ENCODE measurements at places on chromosomes 2 and 18.
A peak's percentile ranks its signal among the peaks of the same experiment; 100 is the strongest.

GRCh38 chr2:11621410-11621809 lies 48.6 kb downstream of the NTSR2 start:
- DNase-seq, result no peak

DNA sequence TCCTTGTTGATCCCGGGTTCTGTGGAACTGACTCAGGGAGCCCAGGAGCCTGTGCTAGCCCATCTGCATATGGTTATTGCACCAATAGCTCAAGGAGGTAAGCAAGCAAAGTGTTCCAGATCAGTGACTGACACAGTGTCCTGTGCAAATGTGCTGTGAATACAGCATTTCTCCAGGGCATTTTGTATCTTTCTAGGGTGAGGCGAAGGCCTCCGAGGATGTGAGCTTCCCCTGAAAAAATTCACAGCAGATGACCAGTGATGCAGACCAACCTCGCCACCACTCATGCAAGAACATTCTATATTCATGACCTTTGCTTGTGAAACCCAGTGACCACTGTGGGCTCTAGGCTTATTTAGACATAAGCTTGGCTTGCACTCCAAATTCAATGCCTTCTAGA lies 15.2 kb upstream of the NT5DC4 start:
- peak; percentile 2 for DNase-seq

DNA sequence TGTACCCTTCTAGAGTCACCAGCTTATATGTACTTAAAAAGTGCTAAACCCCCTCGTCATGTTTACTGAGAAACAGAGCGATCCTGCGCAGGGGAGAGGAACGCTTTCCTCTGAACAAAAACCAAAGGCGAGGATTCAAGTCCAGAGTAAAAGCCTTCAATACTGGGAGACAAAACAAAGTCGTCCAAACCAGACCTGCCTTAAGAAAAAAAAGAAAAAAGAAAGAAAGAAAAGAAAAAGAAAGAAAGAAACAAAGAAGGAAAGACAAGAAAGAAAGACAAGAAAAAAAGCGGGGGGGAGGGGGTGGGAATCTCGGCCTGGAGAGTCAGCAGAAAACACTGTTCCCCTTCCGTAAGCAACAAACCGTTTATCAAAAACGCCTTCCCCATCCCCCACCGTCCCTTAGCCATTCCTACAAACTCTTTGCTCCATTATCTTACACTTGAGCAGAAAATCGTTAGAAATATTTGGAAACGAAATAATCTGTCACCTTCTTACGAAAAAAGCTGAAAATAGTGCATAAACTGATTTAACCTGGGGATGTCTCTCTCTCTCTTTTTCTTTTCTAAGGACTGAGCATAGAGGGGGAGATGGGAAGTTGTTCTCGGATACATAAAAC lies 3.3 kb downstream of the PTGR3 start:
- no peak for DNase-seq

DNA sequence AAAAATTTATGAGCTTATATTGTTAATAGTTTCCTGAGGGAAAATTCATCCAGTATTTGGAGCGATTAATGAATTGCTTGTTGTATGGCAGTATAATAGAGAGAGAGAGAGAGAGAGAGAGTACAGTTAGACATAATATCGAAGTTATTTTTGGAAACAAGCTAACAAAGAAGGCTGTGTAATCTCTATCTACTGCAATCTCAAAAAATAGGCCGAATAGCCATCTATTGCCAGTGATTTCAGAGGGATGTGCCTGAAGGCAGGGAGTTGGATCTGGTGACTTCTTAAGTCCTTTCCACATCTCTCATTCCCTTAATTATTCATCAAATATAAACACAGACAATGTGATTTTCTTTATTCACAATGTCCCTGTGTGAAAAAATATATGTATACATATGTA lies 433.1 kb upstream of the RAB12 start:
- DNase-seq, result no peak

- no peak for DNase-seq
Observed at GRCh38 chr2:117360586-117360985, 453.9 kb upstream of the DDX18 start.

DNA sequence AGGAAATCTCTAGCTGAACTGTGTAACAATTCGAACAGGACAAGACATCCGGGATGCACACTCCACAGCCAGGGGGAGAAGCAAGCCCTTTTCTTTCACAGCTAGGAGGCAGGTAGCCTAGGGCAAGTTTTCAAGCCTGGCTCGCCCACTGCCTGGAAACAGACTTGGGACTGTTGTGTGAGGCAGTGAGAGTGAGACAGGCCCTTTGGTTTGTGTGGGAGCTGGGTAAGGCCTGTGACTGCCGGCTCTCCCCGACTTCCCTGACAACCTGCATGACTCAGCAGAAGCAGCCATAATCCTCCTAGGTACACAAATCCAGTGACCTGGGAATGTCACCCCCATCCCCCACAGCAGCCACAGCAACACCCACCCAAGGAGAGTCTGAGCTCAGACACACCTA lies 179.7 kb downstream of the WDPCP start:
- DNase-seq, result no peak

GRCh38 chr2:236980961-236981360 lies 104.7 kb upstream of the COPS8 start:
- no peak for DNase-seq

All from AG20443 (cell line).